Camera-type eye (tissue), 1 donor: ENCODE measurements at places on chromosomes 7 and 10. TPM values are rescaled to one million over a fixed set of nuclear protein-coding genes. Genes with fewer than 3 reads are reported as not detected.

Gene ZKSCAN1
- 77.0 TPM for total RNA-seq

Gene ACSL5
- 3.6 TPM for total RNA-seq

Gene STOX1
- total RNA-seq: 7.4 TPM

Gene REPIN1
- 115 TPM for total RNA-seq

Gene FAM25G
- not detected for total RNA-seq

Gene NODAL
- 1.3 TPM for total RNA-seq

Gene NKX1-2
- not detected for total RNA-seq

Gene FXYD4
- not detected for total RNA-seq

Gene HYAL4
- not detected for total RNA-seq

Gene GNAT3
- total RNA-seq: not detected

Gene BMS1
- 21.1 TPM for total RNA-seq

Gene STK17A
- total RNA-seq: 16.1 TPM

Gene GATA3
- 1.6 TPM for total RNA-seq

Gene CNNM1
- total RNA-seq: 2.4 TPM

Gene NRCAM
- total RNA-seq: 171 TPM
